ENCODE measurements at places on chromosomes 6 and 20.

GRCh38 chr6:113650610-113650979 lies 206.6 kb upstream of the MARCKS start:
- no peak for DNase-seq

DNA sequence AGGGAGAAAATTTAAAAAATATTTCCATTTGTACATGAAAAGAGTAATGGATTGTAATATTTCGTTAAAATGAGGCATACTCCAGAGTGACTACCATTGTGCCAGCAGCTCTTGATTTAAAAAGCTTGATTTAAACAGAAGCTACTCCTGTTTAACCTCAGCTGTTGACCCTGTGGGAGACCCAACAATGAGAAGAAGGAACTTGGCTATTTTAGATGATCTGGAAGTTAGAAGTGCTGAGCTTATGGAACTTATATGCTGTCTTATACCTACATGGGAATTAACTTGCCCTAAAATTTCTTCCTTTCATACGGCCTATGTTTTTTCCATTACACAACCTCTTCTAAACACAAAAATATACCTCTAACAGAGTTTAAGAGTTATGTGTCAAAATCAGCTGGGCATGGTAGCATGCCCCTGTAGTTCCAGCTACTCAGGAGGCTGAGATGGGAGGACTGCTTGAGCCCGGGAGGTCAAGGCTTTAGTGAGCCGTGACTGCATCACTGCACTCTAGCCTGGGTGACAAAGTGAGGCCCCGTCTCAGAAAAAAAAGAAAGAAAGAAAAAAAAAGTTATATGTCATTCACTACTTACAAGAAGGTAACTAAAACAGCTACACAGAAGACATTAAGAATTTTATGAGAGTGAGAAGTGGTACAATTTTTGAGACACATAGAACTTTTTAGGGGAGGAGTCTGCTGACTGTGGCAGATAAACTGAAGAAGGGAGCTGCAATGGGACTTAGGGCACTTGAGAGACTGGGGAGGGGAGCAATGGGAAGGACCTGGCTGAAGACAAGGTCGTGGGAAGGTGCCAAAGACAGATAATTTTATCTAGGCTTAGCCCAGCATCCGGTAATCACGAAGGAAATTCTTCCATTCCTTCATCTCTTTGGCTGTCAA lies 139.9 kb downstream of the MYB start:
- DNase-seq: no peak

DNA sequence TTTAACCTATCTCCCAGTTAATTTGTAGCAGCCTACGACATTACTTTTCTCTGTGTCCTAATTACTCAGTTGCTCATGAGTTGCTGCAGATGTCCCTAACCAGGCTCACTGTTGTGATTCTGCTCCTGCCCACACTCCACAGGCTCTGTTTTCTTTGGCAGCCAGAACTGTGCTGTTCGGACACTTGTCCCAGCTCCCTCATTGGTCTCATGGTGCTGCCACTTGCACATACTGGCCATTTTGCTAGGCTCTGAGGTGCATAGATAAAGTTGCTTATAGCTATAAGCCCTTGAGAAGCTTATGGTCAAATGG lies 55.0 kb downstream of the NOX3 start:
- DNase-seq: no peak

DNA sequence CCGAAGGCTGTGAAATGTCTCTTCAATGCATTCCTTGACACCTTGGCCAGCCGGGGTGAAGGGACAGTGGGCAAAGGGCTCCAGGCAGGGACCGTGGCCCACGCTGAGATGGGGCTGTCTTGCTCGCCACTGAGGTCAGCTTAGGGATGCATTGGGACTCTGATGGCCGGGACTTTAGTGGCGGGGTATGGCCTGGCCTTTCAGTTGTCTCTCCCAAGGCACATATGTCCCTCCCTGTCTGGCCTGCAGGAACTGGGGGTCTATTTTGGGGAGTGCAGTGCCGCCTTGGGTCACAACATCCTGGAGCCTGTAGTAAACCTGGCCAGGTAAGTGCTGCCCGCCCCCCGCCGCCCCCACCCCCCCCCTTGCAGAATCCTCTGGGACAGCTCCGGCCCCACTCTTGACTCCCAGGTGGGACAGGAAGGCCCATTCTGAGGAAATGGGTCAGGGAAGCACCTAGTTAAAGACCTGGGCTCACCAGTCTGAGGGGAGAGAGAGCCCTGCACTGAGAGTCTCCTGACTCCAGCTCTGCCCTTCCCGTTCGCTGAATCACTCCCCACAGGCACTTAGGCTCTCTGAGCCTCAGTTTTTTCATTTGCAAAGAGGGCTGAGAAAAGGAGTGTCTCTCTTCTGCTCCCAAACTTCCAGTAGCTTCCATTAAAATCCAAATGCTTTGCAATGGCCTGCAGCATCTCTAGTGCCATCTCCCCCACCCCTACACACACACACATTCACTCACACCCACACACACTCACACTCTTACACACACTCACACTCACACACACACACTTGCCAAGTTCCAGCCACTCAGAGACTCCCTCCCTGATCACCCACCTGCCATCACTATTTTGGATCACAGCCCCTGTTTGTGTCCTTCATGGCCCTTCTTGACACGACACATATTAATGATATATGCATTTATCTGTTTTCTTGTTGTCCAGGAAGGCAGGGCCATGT lies 33.1 kb downstream of the RAB44 start:
- DNase-seq: no peak

DNA sequence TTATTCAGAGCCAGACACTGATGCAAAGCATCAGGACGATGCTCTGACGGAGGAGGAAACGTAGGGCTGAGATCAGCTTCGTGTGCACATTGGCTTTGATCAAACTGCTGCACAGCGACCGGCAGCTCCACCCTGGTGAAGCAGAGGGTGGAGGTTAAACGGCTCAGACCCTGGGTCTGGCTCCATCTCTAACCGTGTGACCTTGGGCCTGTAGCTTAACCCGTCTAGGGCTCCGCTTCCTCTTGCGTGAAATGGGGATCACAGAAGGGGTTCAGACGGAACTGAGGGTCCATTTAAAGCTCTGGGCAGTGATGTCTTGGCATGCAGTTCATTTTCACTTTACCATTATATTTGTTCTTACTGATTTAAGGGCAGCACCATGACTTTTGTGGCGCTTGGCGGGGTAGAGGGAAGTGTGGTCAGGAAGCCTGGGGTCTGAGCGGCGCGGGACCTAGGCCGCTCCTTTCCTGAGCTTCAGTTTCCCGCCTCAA lies 644 bp downstream of the RBL1 start:
- DNase-seq: peak; percentile 18

GRCh38 chr20:7155282-7155681 lies 387.8 kb downstream of the BMP2 start:
- no peak for DNase-seq

DNA sequence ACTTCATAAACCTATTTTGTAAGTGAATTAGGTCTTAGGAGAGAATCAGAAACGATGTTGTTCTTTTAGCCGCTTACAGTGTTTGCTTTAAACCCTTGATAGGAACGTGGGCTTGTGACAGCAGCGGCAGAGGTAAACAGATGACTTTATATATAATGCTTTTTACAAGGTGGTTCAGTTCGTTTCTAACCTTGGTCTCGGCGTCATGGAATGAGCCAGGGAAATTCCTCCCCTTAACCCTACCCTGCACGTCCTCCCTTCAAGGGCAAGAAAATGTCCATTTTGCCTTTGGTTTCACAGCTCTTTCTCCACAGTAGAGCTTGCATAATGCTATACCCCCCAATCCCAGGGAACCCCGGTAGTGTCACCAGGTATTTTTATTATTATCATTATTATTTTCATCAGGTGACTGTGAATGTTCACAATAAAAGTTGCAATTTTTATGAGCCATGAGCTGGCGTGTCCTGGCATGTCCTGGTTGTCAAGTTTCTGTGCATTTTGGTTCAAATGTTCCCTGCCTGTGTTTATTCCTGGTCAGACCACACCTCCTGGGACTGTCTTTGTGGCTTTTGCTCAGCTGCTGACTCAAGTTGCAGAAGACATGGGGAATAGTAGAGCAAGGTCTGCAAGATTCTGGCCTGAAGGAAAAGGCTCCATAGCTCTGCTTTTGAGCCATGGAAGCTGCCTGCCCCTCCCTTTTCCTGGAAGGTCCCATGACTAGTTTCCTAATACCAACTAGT lies 112.8 kb upstream of the BMP2 start:
- DNase-seq: no peak

- DNase-seq: no peak
Measured at GRCh38 chr6:151763303-151763702, 44.2 kb upstream of the ESR1 start.

DNA sequence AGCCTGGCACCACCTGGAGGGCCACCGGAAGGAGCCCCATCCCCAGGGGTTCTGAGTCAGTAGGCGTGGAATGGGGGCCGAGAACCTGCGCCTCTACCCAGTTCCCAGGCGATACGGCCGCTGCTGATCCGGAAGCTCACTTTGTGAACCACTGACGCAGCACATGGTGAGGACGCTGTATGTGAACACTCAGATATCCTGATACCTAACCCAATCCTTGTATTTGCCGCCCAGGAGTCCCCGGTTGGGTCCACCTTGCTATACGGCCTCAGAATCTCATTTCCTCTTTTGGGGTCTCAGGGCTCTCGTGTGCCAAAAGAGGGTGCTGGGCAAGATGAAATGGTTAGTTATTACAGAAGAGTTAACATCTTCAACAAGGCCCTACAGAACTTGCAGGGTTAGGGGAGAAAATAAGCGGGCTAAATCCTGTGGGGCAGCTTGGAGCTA lies 604 bp upstream of the RAB5IF start:
- no peak for DNase-seq

GRCh38 chr6:90464507-90464906 lies 122.4 kb downstream of the MAP3K7 start:
- DNase-seq: no peak

- no peak for DNase-seq
Measured at GRCh38 chr20:62694106-62694505, 14.5 kb upstream of the NTSR1 start.

GRCh38 chr6:43934183-43934802 lies 164.3 kb downstream of the VEGFA start:
- DNase-seq: no peak

DNA sequence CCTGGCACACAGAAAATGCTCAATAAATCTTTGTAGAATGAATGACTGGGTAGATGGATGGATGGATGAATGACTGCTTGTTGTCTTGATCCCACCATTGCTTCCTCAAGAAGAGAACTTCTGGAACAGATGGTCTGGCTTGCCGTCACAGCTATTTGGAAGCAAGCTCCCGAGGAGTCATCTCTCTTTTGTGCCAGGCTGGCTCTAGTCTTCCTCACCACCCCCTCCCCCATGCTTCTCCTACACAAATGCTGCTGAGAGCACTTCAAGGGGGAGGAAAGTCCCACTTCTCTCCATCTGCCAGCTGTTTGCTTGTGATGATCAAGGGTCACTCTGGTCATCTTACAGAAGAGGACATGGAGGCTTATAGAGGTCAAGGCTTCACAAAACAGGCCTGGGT lies 11.6 kb upstream of the KCNG1 start:
- no peak for DNase-seq
